ENCODE measurements at places on chromosomes 4 and X.

DNA sequence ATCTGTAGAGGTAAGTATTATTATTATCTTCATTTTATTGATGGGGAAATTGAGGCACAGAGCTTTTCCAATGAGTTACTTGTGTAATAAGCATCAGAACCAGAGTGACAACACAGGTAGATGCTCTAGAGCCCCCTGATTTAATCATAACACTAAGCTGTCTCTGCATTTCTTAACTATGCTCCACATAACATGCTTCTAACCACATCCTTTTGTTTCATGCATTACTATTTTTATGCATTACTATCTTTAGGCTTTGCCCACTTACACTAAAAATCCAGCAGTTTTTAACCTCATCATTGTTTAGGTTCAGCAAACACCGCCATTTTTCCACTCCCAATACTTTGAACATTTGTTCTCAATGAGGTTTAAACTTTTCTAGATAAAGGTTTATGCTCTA lies 1900.8 kb upstream of the PCDH10 start:
- no peak for DNase-seq

GRCh38 chrX:3943965-3944364 lies 230.5 kb upstream of the PRKX start:
- no peak for DNase-seq

DNA sequence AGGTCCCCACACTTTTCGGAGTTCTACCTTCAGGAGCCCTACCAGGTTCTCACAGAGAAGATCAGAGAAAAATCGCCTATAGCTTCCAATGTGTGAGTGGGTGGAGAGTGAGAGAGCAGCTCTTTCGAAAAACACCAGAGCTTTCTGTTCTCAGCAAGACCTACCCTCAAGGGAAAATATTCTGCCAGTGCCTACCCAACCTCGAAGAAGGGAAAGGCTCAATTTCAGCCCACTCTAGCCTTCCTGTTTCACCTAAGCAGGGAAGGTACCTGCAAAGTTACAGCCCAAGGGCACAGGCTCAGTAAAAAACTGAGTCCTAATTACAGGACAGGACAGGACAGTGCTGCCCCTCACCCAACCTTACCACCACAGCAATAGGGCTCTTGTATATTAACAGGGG lies 104.0 kb upstream of the WDR17 start:
- DNase-seq = no peak

DNA sequence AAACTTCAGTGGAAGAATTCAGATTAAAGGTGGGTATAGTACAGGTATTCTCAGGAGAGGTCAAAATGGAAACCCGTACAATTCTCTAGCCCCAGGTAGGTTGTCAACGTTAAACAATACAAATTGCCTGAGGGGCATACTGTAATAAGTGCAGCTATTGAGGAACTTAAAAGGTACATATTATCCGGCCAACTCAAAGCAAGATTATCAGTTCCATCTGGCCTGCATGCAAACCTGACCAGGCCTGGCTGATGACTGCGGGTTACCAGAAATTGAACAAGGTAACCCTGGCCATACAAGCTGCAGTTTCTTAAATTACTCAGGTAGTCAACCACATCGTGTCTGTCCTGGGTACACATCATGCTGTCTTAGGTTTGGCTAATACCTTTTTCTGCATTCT lies 12.3 kb upstream of the ZNF630 start:
- no peak for DNase-seq

All from putamen (tissue), 1 donor.